ENCODE measurements at places on chromosomes 3 and 15.

- no peak for DNase-seq
These were observed 518 bp downstream of the OXSR1 start for GRCh38 chr3:38165722-38166387.

- no peak for DNase-seq
These were observed 173.6 kb downstream of the PPM1L start for GRCh38 chr3:160929595-160929994.

- DNase-seq: no peak
These were observed 204.1 kb downstream of the SSR3 start for GRCh38 chr3:156350781-156351180.

- DNase-seq: no peak
These were observed 375.6 kb downstream of the CTNNB1 start for GRCh38 chr3:41574900-41575299.

DNA sequence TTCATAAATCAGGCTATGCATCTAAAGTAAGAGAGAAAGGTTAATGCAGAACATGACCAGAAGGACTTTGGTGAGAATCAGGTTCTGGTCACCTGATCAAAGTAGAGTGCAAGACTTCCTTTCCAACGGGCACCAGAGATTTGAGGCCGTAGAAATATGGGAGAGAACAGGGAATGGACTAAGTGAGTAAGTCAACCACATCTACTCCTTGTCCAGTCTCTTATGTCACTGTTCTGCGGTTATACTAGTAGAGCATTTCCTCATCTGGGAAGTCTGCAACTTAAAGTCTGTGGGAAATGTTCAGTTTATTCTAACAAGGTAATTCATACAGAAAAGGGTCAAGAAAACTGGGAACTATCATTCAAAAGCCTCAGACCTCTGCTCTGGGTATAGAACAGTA is 232.8 kb downstream of the CPNE4 start:
- DNase-seq: no peak

DNA sequence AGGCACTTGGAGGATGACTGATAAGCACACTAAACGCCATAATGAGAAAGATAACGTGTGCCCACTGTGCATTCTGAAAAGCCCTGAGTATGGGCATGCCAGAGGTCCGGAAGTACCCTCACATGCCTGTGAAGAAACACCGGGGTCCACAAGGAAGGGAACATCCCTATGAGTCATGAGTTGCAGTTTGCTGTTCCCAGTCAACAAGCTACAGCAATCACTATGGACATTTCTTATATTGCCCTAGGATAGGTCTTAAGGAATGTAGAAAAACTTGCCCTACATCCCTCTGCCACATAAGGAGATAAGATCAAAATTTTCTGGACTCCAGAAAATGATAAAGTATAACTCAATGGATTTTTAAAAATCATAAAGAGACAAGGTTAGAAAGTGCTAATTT is 9.9 kb downstream of the MB21D2 start:
- DNase-seq: no peak

DNA sequence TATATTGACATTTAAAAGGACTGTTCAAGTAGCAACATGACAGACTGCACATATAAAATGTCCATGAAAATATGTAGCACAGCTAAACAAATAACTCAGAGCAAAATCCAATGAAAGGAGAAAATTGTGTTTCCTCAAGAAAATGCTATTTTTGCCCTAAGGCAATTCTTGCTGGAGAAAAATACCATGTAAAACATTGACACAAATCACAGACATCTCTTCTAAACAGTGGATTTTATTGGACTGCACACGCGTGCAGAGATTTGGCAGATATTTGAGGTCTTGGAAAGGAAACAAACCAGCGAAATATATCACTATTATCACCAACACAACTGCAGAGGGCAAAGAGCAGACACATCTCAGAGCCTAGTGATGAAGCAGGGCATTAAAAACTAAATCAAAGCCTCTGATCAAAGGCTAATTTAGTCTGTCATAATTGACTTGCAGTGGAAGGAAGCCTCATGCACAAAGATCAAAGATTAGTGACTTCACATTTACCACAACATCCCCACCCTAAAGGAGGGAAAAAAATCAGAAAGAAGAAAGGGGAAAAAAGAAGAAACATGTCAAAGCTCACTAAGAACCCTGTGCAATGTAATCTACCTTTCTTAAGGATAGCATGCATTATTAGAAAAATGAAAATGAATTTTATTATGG is 52.4 kb downstream of the CHL1 start:
- no peak for DNase-seq

- no peak for DNase-seq
These were observed 61.3 kb upstream of the GATM start for GRCh38 chr15:45439521-45440260.

DNA sequence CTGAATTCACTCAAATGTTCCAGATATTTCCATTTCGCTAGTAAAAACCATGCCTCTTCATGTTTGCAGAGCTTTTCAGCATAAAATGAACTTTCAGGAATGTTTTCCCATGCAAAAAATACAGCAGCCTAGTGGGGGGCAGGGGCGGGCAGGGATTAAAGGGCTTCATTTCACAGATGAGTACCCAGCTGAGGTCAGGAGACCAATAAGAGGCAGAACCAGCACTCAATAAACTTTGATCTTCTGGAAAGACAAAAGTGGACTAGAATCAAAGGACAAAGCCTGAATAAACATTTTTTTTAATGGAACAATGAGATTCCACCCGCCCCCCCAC is 8.0 kb downstream of the KLHL25 start:
- no peak for DNase-seq

- DNase-seq: no peak
These were observed 775.3 kb upstream of the ARPP21 start for GRCh38 chr3:34864011-34864410.

DNA sequence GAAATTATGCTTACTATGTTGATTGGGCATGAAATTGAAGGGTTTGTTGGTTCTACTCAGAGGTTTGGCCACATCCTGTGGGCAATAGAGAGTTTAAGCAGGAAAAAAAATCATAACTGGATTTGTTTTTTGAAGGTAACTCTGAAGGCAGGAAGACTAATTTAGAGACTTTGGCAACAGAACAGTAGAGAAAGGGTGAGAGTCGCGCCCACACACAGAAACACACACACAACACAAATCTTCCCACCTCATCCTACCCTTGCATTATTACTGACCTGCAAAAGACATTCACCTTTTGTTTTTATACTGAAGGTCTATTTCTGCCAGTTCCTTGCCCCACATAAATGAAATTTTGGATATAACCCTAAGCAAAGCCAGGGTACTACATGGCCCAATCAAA is 270.6 kb downstream of the TBL1XR1 start:
- no peak for DNase-seq

DNA sequence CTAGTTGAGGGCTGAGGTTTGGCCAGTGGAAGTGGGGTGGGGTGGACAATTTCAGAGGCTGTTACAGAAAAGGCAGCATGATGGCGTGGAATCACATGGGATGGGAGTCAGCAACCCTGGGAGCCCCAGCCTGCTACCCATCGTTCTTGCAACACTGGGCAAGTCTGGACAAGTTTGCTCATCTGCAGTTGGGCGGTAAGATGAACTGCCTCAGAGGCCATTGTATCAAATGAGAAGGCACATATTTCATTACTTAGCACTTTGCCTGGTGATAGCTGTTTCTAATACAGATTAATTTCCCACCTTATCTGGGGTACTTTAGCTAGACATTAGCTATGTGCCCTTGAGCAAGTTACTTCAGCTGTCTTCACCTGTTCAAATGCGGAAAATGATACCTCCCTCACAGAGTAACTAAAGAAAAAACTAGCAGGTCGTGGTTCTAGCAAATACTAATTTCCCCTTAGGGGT is 248.9 kb downstream of the THSD4 start:
- DNase-seq: no peak

DNA sequence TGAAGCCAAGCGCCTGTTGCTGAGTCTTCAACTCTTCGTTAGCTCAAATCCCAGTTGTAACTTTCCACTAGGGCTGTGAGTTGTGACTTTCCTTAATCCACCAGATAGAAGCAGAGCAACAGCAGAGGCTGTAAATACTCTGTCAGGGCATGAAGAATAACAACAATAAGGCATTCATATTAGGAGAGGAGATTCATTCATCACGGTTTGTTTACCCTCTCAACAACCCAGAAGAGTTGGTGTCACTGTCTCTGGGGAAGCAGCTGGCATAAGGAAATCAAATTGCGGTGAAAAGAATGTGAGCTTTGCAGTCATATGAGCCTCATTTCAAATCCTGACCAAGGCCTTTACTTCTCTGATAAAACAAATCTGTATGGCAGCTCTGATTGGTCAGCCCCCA is 184.8 kb downstream of the SHQ1 start:
- DNase-seq: no peak

GRCh38 chr15:77499087-77499760 is 78.5 kb downstream of the HMG20A start:
- DNase-seq: no peak

GRCh38 chr3:48064292-48064829 is 48.1 kb upstream of the MAP4 start:
- DNase-seq: no peak

GRCh38 chr15:35755237-35755802 is 209.4 kb upstream of the DPH6 start:
- DNase-seq: no peak

DNA sequence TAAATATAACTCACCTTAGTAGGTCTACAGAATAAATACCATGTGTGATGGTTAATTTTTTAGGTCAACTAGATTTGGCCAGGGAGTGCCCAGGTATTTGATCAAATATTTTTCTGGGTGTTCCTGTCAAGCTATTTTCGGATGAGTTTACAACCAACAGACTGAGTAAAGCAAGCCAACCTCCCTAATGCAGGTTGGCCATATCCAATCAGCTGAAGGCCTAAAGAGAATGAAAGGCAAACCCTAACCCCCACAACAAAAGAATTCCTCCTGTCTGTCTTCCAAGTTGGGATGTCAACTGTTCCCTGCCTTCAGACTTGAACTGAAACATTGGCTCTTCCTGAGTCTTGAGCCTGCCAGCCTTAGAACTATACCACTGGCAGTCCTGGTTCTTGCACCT is 28.6 kb downstream of the TASOR start:
- DNase-seq: no peak

DNA sequence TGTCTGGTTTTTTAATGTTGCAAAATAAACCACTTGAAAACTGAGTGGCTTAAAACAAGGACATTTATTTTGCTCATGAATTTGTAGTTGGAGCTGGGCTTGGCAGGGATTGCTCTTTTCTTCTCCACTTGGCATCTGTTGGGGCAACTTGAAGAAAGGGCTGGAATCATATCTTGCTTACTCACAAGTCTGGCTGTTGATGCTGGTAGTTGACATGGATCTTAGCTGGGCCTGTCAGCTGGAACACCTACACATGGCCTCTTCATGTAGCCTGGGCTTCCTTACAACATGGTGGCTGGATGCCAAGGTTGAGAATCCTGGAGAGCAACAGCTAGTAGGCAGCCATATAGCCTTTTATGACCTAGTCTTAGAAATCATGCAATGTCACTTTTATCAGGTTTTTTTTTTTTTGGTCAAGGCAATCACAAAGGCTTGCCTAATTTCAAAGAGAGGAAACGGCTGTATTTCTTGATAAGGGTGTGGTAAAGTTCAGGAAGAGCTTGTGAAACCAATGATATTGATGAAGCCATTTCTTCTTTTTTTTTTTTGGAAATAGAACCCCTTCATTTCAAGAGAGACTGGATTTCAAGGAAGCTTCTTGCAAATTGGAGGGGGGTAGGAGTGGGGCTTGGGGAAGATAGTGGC is 262.1 kb downstream of the IL20RB start:
- DNase-seq: no peak

DNA sequence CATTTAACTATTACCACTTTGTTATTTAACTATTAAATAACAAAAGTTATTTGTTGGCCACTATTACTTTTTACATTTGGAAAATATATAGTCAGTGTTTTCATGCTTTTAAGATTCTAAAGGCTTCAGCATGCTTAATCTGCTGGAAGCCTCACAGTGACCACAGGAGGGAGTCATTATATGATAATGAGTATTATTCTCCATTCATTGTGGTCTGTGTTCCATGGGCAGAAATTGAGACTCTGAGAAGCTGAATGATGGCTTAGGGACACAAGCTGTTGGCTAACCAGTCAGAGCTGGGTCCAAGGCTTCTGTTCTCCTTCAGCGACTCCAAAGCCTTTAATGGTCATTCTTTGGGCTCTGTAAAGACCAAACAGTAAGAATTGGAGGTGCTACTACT is 64.7 kb downstream of the BFSP2 start:
- no peak for DNase-seq

DNA sequence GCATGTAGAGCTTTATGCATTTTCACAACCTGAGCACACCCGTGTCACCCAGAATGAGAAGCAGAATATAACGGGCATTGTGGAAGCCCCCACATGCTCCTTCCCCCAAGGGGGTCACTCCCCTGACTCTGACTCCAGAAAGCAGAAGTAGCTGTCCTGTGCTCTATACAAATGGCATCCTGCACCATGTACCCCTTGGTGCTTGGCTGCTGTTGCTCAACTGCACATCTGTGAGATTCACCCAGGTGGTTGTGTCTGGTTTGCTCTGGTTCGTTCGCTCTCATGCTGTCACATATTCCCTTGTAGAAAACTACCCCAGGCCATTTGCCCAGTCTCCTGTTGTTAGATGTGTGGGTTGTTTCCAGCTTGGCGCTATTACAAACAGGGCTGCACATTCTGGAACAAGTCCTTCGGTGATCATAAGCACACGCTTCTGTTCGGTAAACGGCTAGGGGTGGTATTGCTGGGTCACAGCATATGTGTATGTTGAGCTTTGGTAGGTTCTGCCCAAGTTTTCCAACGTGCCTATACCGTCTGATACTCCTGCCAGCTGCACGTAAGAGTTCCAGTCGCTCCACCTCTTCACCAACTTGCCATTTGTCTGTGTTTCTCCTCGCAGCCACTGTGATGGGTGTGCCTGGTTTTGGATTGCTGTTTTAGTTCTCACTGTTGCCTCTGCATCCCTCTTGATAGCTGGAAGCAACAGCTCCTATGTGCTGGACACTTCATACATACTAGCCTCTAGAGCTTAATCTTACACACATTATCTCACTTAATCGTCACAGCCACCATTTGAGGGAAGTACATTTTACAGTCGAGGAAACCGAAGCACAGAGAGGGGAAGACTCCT is 65.4 kb upstream of the SLC6A6 start:
- no peak for DNase-seq

- DNase-seq: no peak
These were observed 137.7 kb upstream of the RASGRP1 start for GRCh38 chr15:38702178-38702912.
